ENCODE measurements at places on chromosomes 4 and X.

DNA sequence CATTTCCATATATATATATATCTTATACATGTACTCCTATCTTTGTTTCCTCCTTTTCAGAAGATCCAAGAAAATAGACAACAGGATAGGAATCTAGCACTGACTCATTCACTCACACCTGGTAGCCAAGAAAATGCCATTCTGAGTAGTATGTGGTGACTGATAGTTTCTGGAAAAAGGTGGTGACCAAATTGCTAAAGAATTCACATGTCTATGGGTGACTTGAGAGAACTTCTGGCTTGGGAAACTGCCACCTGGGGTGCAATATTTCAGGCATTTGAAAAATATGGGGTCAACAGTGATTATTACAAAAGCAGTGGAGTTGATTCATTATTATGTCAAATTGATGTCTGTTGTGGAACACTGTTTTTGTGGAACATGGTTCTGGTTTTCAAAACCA is 605.1 kb downstream of the PCDH18 start:
- peak; percentile 98 for DNase-seq

GRCh38 chrX:437661-438390 is 51.1 kb upstream of the PPP2R3B start:
- DNase-seq: peak; percentile 19

DNA sequence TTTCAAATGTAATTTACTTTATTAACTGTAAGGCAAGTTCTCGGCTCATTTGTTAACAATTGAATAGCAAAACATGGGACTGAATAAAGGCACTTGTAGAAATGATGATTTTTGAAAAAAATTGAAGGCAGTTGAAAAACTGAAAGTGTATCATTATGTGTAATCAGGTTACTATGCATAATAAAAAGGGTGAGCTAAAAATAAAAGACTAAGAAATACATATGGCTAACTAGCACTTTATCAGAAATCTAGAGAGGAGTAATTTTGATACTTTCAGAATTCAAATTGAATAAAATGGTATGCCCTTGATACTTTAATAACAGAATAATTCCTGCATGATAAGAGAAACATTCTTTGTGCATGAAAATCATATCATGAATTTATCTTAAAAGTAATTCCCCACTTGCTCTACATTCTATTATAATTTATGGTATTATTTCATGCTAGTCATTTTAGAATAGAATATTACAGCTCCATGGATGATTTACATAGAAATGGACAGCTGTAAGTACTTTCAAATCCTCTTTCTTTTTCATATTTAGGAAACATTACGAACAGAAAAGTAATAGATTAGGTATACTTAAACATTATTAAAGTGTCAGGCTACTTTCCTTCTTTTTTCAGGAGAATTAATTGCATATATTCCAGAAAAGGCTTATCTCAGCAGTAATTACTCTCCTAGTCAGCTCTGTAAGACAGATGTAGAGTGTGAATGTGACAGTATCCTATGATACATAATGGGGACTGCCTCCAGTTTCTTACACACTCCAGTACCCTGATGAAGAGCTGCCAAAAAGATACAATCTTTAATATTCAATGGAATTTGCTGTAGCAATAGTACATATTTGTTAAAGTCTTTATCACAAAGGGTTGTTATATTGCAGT is 697.3 kb downstream of the CCSER1 start:
- no peak for DNase-seq

- DNase-seq: no peak
Observed at GRCh38 chrX:119687661-119688413, 5.1 kb downstream of the SEPTIN6 start.

DNA sequence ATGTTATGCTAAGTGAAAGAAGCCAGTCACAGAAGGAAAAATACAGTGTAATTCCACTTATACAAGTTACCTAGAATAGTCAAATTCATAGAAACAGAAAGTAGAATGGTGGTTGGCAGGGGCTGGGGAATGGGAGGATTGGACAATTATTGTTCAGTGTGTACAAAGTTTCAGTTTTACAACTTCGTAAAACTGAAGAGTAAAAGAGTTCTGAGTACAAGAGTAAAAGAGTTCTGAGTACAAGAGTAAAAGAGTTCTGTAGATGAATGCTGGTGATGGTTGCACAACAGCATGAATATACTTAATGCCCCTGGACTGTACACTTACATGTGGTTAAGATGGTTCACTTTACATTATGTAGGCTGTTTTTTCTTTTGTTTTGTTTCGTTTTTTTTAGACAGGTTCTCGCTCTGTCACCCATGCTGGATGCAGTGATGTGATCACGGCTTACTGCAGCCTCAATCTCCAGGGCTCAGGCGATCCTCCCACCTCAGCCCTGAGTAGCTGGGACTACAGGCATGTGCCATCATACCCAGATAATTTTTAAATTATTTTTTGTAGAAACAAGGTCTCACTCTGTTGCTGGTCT is 230.9 kb downstream of the SOWAHB start:
- DNase-seq: no peak

DNA sequence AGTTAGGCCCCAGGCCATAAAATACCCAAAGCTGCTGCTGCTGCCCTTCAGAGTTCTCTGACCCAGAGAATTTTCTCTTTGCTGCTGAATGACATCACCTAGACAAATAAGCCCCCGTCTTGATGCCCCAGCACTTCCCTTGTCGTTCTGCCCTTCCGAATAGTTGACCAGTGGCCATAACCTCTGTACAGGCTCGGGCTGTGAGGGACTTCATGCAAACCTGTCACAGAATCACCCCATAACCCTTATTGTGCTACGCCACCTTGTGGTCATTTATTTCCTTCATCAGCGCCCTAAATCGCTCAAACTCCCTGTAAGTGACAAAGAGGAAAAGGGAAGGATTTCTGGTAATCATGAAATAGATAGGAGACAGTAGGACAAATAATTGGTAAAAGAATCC is 18.8 kb downstream of the SPACA5 start:
- DNase-seq: peak; percentile 63

GRCh38 chr4:140135529-140136088 is 18.4 kb downstream of the MAML3 start:
- peak; percentile 22 for DNase-seq

DNA sequence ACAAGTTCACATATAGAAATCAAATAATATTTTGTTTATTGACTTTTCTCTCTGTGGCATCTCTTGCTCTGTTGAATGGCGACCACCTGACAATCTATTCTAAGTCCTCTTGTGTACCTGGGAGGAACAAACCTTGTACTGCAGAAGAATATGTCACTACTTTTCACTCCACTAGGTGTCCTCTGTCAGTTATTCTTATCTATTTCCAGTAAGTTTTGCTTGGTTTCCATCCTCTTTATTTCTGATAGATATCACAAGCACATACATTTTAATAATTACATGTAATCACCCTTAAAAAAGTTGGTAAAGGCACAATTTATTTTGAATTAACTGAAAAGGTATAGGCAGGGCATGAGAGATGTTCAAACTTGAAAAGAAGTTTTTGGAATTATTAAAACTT is 238.4 kb downstream of the SNCA start:
- DNase-seq: peak; percentile 37

DNA sequence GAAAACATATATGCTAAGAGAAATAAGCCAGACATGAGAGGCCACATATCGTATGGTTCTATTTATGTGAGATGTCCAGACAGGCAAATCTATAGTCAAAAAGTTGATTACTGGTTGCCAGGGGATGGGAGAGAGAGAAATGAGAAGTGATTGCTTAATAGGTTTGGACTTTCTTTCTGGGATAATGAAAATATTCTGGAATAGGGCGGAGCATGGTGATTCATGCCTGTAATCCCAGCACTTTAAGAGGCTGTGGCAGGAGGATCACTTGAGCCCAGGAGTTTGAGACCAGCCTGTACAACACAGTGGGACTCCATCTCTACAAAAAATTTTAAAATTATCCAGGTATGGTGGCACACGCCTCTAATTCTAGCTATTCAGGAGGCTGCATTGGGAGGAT is 22.4 kb downstream of the RBM47 start:
- DNase-seq: no peak

DNA sequence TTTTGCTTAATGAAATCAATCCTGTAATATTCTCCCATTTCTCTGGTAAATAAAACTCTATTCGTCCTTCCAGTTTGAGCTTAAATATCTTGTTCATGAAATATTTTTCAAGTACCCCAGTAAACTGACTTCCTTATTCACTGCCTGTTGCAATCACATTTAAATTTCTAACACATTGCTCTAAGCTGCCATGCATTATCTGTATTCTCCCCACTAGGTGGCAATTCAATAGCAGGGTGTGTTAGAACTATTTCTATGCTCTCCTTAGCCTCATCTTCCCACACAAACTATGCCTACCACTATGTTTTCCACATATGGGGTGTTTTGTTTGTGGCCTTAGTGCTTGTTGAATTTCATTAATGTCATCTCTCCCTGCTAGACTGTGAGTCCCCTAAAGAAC is 377.1 kb upstream of the HS3ST1 start:
- DNase-seq: peak; percentile 38

DNA sequence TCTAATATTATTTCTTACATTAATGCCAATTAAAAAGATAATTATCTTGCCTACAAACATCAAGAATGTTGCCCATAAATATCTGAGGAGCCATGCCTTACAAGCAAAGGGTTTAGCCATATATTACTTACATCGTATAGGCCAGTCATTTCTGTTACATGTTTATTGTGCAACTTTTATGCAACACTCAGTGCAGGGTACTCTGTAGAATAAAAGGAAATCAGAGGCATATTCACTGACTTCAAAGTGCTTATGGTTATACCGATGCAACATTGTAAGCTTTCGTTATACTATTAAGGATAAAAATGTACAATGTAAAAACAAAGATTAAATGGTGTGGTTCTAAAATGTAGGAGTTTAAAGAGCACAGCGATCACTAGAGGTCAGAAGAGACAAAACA is 315.9 kb downstream of the PCDH10 start:
- DNase-seq: no peak

GRCh38 chrX:102651242-102652011 is at the start of gene GPRASP1:
Gene GPRASP1 (plus strand): TSS chrX:102651483. CDS start chrX:102653914, 2,431 bp downstream.
- peak; percentile 1 for DNase-seq

GRCh38 chr4:112859456-112860184 is 189.8 kb upstream of the ANK2 start:
- DNase-seq: no peak

- no peak for DNase-seq
Observed at GRCh38 chrX:133250184-133251100, 32.3 kb upstream of the TFDP3 start.

DNA sequence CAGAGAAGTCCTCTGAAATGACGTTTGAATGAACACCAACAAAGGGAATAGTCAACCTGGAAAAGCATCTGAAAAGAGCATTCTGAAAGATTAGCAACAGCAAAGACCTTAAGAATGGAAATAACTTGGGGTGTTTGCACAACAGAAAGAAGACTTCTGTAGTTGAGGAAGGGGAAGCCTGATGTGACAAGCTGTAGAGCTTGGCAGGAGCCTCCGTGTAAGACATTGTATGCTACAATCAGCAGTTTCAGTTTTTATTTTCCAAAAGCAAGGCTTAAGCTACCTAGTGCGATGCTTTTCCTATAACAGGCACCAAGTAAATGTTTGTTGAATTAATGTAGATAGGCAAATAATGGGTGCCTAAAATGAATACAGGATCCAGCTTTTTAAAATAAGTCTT is 484.0 kb downstream of the SPRY1 start:
- DNase-seq: no peak

- DNase-seq: no peak
Observed at GRCh38 chr4:188930822-188931221, 791.6 kb downstream of the TRIML1 start.

GRCh38 chr4:3108211-3108610 is 33.7 kb downstream of the HTT start:
- no peak for DNase-seq

GRCh38 chr4:46124773-46125413 is 1.0 kb upstream of the GABRG1 start:
- no peak for DNase-seq

- DNase-seq: no peak
Observed at GRCh38 chr4:30385650-30386049, 334.5 kb upstream of the PCDH7 start.

- DNase-seq: no peak
Observed at GRCh38 chr4:8874003-8874895, 2.6 kb upstream of the HMX1 start.

GRCh38 chr4:93657527-93657926 is 171.0 kb upstream of the ATOH1 start:
- no peak for DNase-seq

DNA sequence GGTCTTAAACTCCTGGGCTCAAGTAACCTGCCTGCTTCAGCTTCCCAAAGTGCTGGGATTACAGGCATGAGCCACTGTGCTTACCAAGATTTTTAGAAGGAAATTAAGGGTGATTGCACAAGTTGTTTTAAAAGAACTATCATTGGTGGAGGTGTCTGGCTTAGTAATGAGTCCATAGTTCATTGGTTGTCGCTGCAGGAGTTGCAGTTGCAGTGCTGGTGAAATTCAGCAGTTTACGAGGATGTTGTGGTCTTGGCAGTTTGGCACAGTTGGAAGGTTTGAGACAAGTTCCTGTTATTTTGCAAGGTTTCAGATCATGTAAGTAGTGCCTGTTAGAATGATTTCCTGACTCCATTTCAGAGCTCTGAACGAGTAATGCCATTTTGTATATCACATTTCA is 48.1 kb downstream of the RAB40AL start:
- no peak for DNase-seq

DNA sequence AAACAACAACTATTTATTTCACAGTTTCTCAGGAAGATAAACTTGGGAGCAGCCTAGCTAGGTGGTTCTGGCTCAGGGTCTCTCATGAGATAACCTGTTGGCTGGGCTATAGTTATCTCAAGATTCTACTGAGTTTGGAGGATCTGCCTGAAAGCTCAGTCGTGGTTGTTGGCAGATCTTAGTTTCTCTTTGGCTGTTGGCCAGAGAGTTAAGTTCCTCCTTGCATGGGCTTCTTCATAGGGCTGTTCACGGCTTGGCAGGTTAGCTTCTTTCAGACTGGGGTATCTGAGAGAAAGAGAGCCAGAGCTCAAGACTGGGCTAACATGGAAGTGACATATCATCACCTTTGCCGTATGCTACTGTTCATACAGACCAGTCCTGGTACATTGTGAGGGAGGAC is 28.7 kb downstream of the SEC24B start:
- no peak for DNase-seq

- no peak for DNase-seq
Observed at GRCh38 chr4:149923736-149924135, 108.1 kb upstream of the IQCM start.
